ENCODE measurements at places on chromosomes 5 and 9.

- no peak for DNase-seq
Observed at GRCh38 chr5:59058969-59059687, 476.3 kb downstream of the RAB3C start.

GRCh38 chr5:33713136-33713765, 178.5 kb downstream of the ADAMTS12 start:
- DNase-seq: no peak

DNA sequence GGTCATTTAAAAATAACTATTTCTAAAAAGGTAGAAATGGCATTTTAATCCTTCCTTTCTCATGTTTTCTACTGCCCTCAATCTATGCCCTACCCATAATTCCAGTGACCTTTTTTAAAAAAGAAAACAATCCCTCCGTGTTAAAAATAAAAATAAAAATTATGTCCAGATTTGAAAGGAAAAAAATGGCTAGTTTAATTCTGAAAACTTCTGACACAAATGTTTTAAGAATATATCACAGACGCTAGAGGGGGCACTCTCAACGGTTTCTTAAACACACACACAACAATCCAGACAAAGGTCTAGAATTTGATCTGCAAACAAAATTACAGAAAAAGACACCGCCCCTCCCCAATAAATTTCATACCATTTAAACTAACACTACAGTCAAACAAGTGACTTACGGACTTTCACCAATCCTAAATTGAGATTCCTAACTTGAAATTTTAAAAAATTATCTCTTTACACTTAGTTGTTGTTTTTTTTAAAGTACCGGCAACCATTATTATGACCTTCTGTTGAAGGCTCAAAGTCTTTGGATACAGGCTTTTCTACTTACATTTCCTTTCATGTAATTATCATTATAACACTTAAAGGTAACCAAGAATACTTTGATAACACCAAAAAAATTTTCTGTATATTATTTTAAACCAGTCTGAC, 38.2 kb downstream of the CLINT1 start:
- peak; percentile 26 for DNase-seq

- DNase-seq: no peak
Observed at GRCh38 chr5:115435778-115436712, 108.5 kb downstream of the FEM1C start.

- DNase-seq: no peak
Observed at GRCh38 chr9:75246949-75247348, 158.6 kb downstream of the OSTF1 start.

GRCh38 chr5:77867914-77868313, 91.8 kb upstream of the TBCA start:
- DNase-seq: no peak

- no peak for DNase-seq
Observed at GRCh38 chr9:127524373-127524772, 73.1 kb downstream of the LRSAM1 start.

DNA sequence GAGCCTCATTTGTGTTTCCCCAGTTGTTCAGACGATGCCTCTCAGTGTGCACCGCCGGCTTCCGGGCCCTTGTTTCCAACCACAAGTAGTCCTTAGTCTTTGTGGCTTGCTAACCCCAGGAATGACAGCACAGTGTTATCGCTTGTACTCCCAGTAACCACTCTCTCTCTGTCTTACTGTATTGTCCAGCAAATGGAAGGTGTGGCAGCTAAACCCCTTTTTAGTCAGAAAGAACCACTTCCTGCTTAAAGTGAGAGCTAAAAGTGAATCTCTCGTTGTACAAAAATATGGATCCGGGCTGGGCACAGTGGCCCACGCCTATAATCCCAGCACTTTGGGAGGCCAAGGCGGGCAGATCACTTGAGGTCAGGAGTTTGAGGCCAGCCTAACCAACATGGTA, 61.3 kb downstream of the ENC1 start:
- peak; percentile 48 for DNase-seq

- DNase-seq: no peak
Observed at GRCh38 chr9:116422119-116422979, 264.8 kb upstream of the TRIM32 start.

DNA sequence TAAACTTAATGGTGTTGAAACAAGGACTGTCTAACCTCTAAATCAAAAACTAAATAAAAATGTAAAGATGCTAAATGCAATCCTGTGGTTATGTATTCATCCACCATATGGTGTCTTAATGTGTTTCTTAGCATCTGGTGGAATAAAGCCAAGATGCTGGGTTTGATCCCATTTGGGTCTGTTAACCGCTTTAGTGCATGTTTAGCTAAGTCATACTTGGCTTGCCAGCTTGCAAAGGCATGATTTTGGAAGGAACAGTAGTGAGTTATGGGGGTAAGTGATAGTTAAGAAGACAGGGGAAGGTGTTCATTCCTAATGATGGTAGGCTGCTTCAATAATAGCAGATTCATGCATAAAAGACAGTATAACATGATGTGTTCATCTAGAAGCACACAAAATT, 139.0 kb upstream of the SLC27A6 start:
- no peak for DNase-seq

DNA sequence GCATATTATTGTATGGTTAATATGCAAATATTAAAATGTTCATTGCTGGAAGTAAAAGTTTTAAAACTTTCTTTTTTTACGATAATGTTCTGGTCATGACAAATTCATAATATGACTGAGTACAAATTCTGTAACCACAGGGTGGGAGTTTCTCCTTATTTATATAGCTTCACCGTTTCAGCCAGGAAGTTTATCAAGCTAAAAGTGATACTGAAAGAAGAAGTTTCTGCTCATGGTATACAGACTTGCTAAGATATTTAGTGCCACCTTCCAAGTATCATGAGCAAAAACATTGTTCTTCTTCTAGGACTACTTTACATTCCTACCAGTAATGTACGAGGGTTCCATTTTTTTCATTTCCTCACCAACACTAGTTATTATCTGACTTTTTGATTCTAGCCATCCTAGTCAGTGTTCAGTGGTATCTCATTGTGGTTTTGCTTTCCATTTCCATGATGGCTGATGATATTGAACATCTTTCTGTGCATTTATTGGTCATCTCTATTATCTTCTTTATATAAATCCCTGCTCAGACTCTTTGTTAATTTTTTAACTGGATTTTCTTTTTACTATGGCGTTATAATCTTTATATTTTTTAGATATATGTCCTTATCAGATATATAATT, 94.2 kb upstream of the PRRC1 start:
- peak; percentile 25 for DNase-seq

- no peak for DNase-seq
Observed at GRCh38 chr5:80591352-80591751, 21.3 kb upstream of the ANKRD34B start.

- no peak for DNase-seq
Observed at GRCh38 chr9:20499013-20499412, 123.3 kb downstream of the MLLT3 start.

DNA sequence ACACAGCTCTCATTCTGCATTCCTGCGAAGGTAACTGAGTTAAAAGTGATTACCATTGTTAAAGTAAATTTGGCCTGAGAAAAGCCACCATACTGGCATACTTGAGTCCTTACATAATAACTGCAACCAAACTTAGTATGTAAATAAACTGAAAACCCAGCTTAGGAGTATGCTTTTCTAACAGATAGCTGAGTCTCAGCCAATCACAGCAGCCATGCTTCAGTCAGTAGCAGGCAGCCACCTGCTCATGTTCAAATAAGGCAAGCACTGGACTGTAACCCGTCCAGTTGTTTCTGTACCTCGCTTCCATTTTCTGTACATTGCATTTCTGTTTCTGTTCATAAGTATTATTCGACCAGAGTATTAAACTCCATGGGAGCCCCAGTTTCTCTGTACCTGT, 58.6 kb downstream of the GCNT4 start:
- no peak for DNase-seq

DNA sequence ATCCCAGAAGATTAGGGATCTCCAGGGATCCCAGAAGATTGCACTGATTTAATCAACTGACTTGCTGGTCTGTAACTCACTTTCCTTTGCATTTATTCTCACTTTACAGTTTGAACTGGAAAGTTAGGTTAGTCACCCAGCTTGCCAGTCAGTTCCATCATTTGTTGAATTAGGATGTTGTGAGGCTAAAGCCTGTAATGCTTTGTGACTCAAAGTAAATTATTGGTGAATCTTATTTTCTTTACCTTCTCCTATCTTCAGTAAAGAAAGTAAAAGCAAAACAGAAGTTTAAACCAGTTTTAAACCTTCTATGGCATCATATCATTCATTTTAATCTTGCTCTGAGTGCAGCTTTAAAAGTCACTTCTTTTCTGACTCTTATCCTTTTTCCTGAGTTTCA, 85.8 kb downstream of the SLC44A1 start:
- no peak for DNase-seq

DNA sequence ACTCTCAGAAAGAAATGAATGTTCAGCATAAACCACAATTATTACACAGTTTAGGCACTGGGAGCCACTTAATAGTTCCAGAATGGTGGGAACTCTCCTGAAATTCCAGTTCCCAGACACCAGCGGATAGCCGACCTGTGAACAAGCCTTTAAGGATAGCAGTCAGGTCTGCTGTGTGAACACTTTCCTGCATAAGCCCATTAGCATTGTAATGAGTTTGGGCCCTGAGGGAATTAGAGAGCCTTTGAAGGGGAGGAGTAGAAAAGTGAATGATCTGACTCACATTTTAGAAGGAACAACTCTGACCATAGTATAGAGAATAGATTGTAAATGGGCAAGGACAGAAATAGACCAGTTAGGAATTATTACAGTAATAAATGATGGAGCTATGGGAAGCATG, 189.1 kb downstream of the ADGRV1 start:
- no peak for DNase-seq

GRCh38 chr9:114709636-114710035, 27.6 kb upstream of the TEX48 start:
- no peak for DNase-seq

- no peak for DNase-seq
Observed at GRCh38 chr5:134982230-134982629, 14.5 kb downstream of the CATSPER3 start.

- DNase-seq: no peak
Observed at GRCh38 chr5:60259730-60260129, 366.2 kb upstream of the PDE4D start.

DNA sequence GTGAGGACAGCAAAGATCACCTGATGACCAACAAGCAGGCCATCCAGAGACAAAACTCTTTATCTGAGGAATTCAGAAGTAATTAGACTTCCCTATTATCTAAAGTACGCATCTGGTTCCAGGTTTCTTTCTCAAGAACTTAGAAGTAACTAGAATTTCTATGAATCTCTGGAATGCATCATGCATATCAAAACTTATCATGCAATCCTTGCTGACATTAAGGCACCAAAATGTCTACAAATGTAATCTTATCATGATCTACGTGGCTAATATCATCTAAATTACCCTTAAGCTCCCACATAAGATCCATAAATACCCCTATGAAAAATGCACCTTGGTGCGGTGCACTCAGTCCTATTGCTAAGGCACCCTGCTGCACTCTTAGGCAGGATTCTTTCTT, 488.1 kb upstream of the TLE4 start:
- no peak for DNase-seq

- no peak for DNase-seq
Observed at GRCh38 chr5:171201310-171201709, 107.7 kb upstream of the TLX3 start.

- no peak for DNase-seq
Observed at GRCh38 chr5:32323741-32324140, 11.0 kb upstream of the MTMR12 start.
